ENCODE measurements at places on chromosomes 3 and 15.

GRCh38 chr15:68512598-68512997, 66.2 kb upstream of the CORO2B start:
- DNase-seq = no peak

DNA sequence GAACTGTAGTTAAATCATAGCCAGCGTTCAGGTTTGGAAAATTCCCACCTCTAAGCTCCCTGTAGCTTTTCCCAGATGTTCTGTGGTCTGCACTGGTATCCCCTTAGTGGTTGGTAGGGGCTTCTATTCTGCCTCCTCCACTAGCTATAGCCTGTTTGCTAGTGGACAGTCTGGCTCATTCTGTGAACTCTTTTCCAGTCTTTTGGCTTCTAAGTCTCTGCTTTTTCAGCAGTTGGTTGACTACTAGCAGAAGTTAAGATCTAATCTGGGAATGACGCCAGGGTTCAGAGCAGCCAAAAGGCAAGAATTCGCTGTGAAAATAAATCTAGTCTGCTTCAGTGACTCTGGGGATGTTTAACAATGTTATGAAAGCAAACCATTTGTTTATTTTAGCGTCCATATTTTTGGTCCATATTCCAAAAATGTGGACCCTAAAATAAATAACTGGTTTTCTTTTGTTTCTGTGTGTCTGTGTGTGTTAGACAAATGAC, 73.7 kb upstream of the WDR72 start:
- no peak for DNase-seq

DNA sequence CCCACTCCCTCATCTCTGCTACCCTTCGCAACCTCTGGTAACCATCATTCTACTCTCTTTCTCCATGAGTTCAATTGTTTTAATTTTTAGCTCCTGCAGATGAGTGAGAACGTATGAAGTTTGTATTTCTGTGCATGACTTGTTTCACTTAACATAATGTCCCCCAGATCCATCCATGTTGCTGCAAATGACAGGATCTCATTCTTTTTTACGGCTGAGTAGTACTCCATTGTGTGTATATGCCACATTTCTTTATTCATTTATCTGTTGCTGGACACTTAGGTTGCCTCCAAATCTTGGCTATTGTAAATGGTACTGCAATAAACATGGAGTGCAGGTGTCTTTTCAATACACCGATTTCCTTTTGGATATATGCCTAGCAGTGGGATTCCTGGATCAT, 12.1 kb downstream of the GALK2 start:
- DNase-seq = no peak

GRCh38 chr3:17118771-17119170, 234.0 kb downstream of the PLCL2 start:
- DNase-seq = no peak

GRCh38 chr3:94258851-94259250, 196.0 kb downstream of the NSUN3 start:
- DNase-seq = no peak

- no peak for DNase-seq
These were observed 5.3 kb downstream of the IP6K2 start for GRCh38 chr3:48711727-48712126.

GRCh38 chr3:60645801-60646200, 605.5 kb downstream of the FHIT start:
- DNase-seq = no peak

DNA sequence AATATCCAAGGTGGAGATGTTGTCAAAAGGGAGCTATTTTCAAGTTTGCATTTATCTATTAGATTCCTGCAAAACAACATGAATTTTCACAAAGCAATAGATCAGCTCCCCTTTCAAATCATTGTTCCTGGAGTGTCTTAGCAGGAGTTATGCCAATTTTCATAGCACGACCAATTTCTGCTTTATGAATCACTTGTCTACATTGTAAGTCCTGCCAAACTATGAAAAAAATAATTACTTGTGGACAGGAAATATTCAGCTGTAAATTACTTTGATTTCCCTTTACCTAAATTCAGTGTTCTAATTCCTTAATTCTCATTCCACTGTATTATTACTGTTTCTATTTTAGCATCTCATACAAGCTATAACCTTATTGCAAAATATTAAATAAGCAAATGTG, 1289.6 kb downstream of the NSUN3 start:
- DNase-seq = no peak

- DNase-seq = no peak
These were observed 28.8 kb upstream of the IGSF11 start for GRCh38 chr3:119063471-119063870.

GRCh38 chr3:11272906-11273574, 843 bp downstream of the ATG7 start:
- DNase-seq = no peak

DNA sequence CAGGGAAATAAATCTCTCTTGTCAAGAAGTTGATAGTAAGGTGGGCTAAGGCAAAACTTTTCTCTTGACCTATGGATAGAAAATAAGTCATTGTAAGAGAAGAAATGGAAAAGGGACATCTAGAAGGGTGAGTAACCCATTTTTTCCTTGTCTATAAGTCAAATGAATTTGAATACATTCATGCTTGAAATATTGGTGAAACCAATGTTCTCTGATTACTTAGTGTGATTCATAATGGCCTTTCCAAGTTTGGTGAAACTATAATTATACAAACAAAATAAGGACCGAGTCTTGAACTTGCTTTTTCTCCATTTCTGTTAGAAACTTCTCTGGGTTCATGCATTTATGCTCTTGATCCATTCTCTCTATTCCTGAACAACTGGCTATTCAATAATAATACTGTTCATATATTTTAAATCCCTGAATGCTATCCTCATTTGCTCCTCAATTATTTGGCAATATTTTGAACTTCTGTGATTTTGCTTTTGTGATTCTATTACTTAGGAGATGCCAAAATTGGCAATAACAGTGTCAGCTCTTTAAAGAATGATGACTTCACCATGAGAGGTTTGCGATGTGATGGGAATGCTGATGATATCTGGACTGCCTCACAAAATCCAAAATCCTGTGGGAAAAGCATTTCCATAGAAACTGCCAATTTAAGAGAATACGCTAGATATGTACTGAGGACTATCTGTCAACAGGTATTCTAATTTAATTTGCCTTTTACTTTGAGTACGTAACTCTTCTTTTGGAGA, 12.3 kb downstream of the P2RY12 start:
- DNase-seq = no peak

DNA sequence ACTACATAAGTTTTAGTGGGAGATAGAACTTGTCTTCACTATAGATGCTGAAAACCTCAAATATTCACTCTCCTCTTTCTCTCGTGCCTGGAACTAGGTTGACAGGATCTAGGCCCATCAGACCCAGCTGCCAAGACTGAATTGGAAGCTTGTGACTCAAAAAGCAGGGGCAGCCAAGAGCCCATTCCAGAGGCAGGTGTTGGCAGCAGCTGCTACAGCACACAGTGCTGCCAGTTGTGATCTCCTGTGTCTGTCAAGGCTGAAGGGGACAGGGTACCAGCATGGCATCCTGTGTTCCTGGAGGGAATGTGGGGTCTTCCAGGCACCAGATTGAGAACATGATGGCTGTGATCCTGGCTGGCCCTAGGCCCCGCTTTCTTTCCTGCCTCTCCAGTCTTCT, 92.5 kb upstream of the MB21D2 start:
- no peak for DNase-seq

GRCh38 chr3:36893826-36894225, 51.0 kb downstream of the TRANK1 start:
- no peak for DNase-seq

- peak; percentile 86 for DNase-seq
These were observed 11.3 kb downstream of the PRICKLE2 start for GRCh38 chr3:64213962-64214379.

GRCh38 chr3:17972959-17973906, 230.8 kb upstream of the TBC1D5 start:
- DNase-seq = no peak

DNA sequence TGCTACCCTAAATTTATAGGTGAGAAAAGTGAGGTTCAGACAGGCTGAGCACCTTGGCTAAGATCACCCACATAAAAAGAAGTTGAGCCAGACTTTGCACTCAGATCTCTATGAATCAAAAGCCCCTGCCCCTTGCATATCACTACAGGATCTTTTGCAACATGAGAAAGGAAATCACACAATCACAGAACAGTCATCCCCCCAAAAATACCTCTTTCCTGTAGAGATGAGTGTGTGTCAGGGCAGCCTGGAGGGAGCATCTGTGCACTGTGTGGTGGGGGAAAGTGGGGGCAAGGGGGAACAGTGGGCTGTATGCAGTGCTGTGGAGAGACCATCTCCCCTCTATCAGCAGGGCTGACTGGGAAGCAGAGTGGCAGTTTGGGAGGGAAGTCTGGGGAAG, 46.6 kb downstream of the EPHB3 start:
- DNase-seq = no peak

DNA sequence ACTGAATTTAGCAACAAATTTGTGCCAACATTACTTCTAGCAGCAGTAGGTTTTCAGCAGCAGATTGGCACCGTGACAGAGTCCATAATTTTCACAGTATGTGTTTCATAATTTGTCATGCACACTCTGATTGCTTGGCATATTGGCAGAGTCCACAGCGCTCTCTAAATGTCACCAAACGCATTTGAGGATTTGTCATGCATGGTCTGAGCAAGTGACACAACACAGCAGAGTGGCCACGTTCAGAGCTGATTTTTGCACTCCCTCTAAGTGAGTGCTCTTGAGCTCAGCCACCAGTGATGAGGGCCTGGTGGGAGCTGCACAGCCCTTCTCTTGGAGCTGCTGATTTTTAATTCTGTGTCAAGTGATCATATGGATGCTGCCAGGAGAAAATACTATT, 1270.8 kb downstream of the ROBO1 start:
- DNase-seq = no peak

DNA sequence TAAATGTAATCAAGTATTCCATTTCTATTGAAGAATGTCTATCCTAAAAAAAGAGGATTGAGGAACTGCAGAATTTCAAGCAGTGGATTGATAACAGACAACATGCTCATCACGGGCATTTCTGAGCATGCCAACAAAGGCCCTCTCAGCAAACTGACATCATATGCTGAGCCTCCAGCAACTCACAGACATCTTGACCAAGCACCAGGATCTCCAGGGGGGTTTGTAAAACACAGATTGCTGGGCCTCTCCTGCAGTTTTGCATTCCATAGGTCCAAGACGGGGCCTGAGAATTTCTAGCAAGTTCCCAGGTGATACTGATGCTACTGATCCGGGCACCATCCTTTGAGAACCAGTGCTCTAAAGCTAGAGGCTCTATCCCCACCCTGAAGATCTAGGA, 85.0 kb downstream of the FOXP1 start:
- DNase-seq = no peak

DNA sequence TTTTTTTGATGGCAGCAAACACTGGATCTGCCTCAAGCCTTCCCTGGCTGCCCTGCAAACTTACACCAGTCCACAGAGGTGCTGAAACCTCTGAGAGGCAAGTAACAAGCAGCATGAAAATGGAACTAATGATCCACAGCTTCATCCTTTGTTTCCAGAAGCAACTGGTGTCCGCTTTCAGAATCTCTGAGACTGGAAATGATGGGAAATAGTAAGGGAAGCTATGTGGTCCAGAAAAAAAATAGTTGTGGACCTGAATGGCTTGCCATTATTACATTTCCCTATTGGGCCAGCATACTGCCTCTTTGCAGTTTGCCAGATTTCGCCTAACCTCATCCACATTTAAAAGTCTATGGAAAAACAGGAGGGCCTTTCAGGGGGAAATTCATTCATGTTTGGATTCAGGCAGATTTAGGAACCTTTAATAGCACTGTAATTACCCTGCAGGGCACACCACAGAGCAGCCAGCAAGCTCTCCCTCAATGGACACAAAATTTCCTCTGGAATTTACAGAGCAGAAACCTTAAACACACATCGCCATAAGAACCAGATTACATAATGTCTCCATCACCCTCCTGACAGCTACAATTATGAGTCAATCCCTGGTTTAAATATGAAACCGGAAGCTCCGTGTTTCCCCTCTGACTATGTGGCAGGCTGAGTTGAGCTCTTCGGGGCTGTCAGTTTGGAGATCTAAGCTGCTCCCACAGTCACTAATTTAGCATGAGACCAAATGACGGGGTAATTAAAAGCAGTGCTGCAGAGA, 134.4 kb downstream of the TMCO5A start:
- DNase-seq = no peak

DNA sequence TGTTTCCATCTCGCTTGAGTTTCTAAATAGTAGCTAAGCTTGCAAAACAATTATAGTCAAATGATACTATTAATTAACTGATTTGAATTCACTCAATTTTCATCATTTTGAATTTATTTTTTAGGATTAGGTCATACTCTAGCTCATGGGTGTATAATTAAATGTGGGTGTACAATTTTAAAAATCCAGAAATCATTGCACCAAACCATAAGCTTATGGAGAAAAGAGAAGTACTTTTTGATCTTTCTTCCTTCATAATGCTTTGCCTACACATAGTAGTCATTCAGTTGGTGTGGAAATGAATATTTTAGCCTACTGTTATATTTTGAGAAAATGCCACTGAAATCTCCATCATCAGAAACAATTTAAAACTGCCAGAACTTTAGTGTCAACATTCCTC, 175.1 kb downstream of the CD47 start:
- no peak for DNase-seq

- no peak for DNase-seq
These were observed 37.2 kb downstream of the TRIM42 start for GRCh38 chr3:140715035-140715434.

- no peak for DNase-seq
These were observed 91.7 kb upstream of the MBNL1 start for GRCh38 chr3:152176998-152177397.

DNA sequence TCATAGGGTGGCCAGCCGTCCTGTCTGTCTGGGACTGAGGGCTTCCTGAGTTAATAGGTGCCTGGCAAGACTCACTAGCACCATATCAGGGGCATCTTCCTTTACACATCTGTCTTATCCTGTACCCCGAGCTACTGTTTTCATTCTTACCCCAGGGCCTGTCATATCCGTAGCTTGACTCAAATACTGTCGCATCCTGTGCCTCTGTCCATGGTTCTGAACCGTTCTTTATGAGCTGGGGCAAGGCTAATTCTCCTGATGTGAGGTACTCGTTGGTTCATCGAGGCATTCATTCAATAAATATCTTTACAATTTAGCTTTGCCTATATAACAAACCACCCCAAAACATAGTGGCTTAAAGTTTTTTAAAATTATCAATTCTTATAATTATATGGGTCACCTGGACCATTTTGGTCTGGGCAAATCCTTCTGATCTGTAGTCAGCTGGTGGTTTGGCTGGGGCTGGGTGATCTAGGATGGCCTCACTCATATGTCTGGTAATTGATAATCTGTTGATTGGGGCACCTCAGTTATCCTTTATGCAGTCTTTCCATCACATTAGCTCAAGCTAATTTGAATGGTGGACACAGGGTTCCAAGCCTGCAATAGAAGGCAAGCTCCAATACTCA, 121.2 kb downstream of the TLE3 start:
- DNase-seq = no peak

DNA sequence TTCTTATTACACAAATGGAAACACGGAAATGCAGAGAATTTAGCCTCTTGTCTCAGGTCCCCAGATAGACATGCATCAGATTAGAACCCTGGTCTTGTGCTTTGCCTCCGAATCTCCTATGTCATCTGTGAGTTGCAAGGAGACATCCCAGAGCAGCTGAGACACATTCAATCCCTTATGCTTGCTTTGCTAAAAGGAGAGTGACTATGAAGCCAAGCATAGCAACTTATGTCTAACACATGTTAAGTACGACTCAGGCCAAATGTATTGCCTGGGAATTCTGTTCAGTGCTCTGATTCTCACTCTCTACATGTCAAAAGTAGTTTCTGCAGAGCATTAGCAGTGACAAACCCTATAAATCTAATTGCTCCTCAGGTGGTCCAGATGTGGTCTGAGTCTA, 30.6 kb upstream of the LRRC3B start:
- no peak for DNase-seq

- DNase-seq = no peak
These were observed 2.5 kb upstream of the FHIT start for GRCh38 chr3:61253756-61254155.
